Astrocyte of the spinal cord (primary cell): ENCODE measurements at places on chromosomes 11 and 22.

DNA sequence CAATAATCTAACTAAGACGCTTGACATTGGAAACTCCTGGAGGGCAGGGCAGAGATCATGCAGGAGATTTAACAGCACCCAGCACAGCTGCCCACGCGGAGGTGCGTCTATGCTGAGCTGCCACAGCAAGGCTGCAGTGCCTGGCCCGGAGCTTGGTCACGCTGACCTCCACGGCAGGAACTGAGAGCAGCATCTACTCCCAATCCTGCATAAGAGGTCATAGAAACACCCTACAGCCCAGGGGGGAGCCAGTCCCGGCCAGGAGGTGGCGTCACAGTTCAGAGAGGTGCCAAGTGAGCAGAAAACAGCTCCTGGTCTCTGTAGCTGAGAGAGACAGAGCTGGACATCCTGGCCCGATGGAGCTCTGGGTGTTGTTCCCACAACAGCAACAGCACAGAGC lies 121.1 kb upstream of the TMEM45B start:
- DNase-seq = no peak

DNA sequence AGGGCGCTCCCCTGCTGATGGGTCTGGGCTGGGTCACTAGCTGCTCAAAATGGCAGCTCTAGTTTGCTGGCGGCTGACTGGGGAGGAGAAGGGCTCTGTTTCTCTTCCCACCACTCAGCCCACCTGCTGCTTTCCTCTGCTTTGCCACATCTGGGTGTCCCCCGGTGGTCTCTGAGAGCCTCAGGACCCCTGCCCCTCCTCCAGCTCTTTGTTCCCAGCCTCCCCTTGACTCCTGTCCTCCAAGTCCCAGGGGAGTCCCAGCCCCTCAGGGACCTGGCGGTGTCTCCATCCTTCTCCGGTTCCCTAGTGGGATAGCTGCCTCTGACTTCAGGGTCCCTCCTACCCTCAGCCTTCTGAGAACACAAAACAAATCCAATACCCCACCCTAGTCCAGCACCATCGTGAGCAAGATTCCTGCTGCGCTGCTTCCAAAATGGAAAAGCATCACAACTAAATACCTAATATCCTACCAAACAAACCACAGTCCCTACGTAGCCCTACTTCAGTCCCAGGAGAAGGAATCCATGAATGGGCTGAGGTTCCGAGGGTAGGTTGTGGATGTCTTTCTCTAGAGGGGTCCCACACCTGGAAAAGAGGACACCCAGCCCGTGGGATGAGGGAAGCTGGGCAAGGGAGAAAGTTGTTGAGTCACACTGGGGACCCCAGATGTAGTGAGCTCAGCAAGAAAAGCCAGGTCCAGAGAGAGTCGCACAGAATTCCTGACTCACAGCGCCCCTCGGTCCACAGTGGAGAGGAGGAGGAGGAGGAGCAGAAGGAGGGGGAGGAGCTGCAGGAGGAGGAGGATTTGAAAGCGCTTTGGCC lies 45.0 kb upstream of the NNMT start:
- no peak for DNase-seq

DNA sequence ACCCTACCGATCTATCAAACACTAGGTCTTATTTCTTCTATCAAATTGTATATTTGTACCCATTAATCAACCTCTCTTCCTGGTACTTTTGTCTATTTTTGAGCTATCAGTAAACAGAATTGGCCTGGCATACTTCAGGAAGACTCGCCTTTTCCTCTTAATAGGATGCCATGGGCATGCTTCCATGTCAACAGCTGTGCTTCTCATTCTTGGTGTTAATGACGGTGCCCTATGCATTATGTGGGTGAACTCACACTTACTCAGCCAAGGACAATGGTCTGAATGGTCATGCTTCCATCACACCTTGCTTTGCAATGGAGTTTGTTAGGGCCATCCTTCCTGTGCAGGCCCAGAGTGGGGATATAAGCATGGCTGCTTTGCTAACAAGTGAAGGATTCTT lies 521.8 kb downstream of the MIAT start:
- DNase-seq = no peak

GRCh38 chr11:103901656-103902055 lies 134.8 kb upstream of the DDI1 start:
- no peak for DNase-seq

GRCh38 chr11:79241852-79242241 lies 199.0 kb downstream of the TENM4 start:
- DNase-seq = no peak

DNA sequence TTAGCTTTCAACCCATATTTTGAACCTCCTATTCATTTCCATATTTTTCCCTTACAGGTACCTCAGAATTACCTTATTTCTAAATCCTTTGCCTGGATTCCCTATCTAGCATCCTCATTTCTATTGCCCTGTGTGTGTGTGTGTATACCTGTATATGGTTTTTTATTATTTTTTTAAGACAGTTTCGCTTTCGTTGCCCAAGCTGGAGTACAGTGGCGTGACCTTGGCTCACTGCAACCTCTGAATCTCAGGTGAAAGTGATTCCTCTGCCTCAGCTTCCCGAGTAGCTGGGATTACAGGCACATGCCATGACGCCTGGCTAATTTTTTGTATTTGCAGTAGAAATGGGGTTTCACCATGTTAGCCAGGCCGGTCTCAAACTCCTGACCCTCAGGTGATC lies 12.6 kb downstream of the HIPK3 start:
- no peak for DNase-seq

DNA sequence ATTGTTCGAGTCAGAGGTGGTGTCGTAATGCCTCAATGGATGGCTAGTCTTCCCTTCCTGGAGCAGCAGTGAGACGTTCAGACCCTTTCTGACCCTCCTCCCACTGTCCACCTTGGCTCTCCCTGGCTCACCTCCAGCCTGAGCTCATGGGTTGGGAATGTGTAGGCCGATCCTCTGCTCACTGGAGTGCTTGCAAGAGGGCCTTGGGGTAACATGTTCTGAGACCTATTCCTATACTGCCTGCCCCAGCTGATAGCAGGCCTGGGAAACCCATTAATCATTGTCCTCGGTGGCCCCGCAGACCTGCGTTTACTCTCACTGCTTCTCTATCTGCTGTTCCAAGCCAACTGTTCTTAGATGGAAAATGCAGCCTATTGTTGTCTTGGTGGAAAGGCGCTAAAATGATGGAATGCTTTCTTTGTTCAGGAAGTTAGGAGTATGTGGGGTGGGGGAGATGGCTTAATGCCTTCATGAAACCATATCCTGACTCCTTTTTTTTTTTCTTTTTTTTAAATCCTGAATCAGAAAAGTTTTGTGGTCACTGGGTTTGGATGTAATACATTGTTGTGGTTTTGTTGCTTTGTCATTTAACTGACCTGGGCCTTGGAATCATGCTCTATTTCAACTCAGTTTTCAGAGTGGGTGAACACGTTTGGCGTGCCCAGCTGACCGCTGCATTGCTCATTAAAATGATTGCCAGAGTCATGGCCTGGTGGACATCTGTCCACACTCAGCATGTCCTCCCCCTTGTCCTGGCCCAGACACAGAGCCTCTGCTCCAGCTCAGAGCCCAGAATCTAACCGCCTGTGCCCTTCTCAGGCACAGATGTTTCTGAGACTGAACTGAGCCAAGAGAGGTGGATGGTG lies 72.5 kb downstream of the MICAL2 start:
- peak; percentile 98 for DNase-seq

DNA sequence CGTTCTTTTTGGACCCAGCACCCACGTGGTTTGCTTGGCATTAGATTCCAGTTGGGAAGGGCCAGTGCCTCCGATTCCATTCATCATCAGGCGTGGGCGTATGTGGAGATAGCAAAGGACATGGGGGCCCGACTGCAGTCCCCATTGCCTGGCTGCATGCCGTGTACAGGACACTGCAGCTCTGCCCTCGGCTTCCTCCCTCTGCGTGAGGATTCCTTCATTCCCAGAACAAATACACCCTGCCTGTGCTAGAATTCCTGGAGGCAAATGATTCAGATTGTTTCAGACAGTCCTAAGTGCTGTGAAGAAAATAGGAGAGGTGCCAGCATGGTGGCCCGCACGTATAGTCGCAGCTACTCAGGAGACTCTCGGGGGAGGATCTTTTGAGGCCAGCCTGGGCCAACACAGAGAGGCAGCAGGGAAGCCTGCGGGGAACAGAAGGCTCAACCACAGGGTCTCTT lies 15.4 kb downstream of the DERL3 start:
- no peak for DNase-seq

DNA sequence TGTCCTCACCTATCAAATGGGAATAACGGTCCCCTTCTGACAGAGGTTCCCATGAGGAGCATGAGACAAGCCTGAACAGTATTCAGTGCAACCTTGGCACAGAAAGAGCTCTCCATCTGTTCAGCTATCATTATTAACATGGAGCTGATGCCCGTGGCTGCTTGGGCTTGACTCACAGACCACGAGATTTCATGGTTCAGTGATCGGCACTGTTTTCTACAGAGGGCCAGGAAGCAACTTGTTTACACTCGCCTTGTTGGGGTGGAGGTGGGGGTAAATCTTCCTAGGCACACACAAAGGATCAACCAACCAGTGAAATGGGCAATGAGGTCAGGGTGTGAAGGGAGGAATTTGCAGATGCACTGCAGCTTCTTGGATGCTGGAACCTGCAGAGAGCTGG lies 88.2 kb downstream of the CWC15 start:
- peak; percentile 88 for DNase-seq

DNA sequence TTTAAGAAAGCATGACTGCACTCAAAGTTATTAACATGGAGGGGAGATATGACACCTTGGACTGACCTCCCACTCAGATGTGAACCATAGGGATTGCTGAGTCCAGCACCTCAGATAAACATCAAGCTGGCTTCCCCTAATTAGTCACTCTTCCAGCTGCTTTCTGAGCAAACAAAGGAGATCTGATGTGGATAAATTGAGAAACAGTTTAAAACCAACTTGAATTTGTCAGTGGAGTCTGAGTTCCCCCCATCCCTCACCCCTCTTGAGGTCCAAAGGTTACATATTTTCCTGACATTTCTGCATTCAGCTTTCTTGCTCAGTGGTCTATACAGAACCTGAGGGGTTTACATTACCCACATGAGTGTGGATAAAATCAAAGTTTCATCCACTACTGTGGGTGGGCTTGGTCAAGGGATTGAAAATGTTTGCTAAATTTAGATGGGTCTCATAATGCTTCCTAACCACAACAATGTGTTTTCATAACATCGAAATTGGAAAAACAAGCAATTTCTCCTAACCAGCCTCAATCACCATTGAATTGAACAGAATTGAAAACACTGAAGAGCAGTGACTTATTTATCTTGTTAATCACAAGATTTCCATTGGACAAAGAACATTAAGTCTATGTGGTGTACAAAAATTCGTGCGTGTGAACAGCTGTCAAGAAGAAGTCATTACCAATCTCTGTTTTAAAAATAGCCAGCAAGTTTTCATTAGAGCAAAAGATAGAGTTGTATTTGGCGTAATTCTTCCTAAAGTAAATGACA lies 292.3 kb downstream of the METTL15 start:
- peak; percentile 34 for DNase-seq

- peak; percentile 58 for DNase-seq
These were observed 49.9 kb downstream of the STIM1 start for GRCh38 chr11:3905080-3905953.

- DNase-seq = no peak
These were observed 3.3 kb upstream of the EPS8L2 start for GRCh38 chr11:702462-703461.

GRCh38 chr11:36022882-36023281 lies 79.0 kb downstream of the LDLRAD3 start:
- no peak for DNase-seq

DNA sequence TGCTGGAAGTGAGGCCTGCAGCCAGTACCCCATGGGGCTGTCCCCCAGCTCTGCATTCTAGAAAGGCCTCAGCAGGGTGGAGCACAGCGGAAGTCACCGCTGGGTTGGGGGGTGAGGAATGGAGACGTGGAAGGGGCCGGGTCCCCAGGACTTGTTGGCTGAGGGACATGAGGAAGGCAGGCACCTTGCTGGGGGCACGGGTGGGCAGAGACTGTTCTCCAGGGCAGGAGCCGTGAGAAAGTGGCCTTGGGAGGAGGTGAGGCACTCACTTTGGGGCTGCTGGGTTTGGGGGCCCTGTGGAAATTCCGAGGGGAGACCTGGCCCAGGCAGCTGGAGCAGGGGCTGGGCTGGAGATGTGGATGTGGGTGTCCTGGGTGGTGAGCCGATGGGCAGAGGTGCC lies 5.0 kb downstream of the TNNI2 start:
- no peak for DNase-seq

GRCh38 chr11:15006139-15006759 lies 34.1 kb upstream of the CALCA start:
- peak; percentile 51 for DNase-seq

- DNase-seq = peak; percentile 57
These were observed 55.7 kb downstream of the CD82 start for GRCh38 chr11:44621140-44621681.

- peak; percentile 43 for DNase-seq
These were observed 47.5 kb upstream of the RASSF10 start for GRCh38 chr11:12961615-12962014.

DNA sequence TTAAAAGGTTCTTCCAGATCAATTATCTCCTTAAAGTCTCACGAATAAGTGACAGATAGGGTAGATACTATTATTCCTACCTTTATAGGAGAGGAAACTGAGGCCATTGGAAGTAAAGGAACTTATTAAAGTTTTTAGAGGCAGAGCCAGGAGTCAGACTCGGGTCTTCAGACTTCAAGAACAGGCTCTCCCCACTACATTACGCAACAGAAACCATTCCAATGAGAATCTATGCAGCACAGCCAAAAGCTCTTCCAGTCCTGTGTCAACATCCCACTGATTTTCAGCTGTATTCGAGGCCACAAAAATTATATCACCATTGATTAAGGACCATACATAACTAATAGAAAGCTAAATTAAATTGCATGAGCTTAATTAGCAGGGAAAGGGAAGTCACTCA lies 77.4 kb downstream of the RELT start:
- DNase-seq = no peak

DNA sequence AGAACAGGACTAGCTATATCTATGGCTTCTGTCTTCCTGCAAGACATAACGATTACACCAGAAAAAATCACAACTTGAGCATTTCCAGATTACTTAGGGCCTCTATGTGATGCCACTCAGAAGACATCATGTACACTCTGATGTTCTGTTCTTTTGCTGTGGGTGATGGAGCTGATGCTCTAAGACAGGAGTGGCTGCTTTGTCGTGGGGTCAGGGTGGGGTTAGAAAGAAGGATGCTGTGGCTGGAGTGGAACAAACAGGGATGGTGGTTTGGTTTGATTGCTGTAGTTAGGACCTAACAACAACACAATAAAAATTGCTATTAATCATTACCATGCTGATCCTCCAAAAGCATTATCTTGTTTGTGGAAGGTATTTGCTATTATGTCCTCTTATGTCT lies 120.3 kb upstream of the ARHGAP20 start:
- no peak for DNase-seq

GRCh38 chr11:113415343-113415742 lies 27.8 kb downstream of the ANKK1 start:
- no peak for DNase-seq

DNA sequence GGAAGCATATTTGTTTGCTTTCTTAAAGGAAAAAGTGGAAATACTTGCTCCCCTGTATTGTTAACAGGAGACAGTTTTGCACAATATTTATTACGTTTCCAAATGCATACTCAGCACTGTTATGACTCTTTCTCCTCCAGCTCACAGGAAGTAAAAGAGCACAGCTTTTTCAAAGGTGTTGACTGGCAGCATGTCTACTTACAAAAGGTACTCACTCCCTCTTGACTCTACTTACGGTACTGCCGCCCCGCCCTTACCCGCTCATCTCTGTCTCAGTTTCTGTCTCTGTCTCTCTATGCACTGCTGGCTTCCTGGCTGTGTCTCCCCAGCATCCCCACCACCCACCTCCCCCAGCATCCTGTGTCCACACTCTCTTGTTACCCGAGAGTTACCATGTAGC lies 32.2 kb upstream of the MYO18B start:
- DNase-seq = no peak

GRCh38 chr11:133833898-133834681 lies 11.2 kb downstream of the SPATA19 start:
- DNase-seq = no peak

GRCh38 chr22:36129486-36130388 lies 30.8 kb downstream of the APOL3 start:
- DNase-seq = no peak
